PC-9 (cell line): ENCODE measurements at places on chromosomes 1 and 21. TPM values are rescaled to one million over a fixed set of nuclear protein-coding genes. Genes with fewer than 3 reads are reported as not detected.

KTI12 gene
- 9.5 and 11.7 TPM in 2 replicates for total RNA-seq

GRCh38 chr1:167467126-167467710 is 51.1 kb downstream of the CD247 start:
- DNase-seq: no peak
- no peak overlapping the region for H3K27ac ChIP-seq
- no peaks in the 10 kb centered on the region for H3K36me3 ChIP-seq
- no peak overlapping the region for H3K4me3 ChIP-seq

GRCh38 chr1:160066829-160067745 is 2.9 kb downstream of the KCNJ10 start:
- no peak overlapping the region for H3K4me3 ChIP-seq
- peaks cover 46% of the 10 kb centered on the region for H3K27me3 ChIP-seq
- no peak overlapping the region for H3K27ac ChIP-seq

- H3K4me1 ChIP-seq: peaks cover 12% of the 10 kb centered on the region; the same call in 1 of the 2 replicates
- DNase-seq: peak; percentile 37
- H3K27ac ChIP-seq: peak overlapping the region; percentile 24; the same call in 1 of the 2 replicates
- no peak overlapping the region for H3K4me3 ChIP-seq
Measured at GRCh38 chr1:51839094-51839493, 39.4 kb downstream of the NRDC start.

DNA sequence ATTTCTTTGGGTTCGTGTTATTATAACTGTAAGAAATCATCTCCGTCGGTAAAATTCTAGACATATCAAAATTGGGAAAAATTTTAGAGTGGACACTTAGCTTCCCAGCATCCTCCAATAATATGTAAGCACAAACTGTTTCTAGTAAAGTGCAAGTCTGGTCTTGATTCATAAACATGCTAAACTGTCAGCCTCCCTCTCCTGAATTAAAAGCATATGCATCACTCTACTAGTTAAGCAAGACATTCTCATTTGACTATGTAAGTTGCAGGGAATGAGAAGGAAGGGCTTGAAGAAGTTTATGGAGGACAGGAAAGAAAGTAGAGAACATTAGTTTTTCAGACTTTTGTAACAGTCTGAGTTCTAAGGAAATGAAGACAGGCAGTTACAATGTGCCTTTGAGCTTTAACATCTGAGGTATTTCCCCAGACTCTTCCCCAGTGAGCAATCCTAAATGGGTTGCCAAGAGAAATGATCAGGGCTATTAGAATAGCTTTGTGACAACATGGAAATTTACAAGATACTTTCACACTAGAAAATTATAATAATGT is 90.0 kb downstream of the TYW3 start:
- DNase-seq: no peak
- no peaks in the 10 kb centered on the region for H3K36me3 ChIP-seq
- no peak overlapping the region for H3K4me3 ChIP-seq
- no peaks in the 10 kb centered on the region for H3K4me1 ChIP-seq
- no peak overlapping the region for H3K27ac ChIP-seq
- H3K27me3 ChIP-seq: no peaks in the 10 kb centered on the region
